ENCODE measurements at places on chromosomes 11 and 22.

- DNase-seq = no peak
These were observed 25.1 kb downstream of the RTN4RL2 start for GRCh38 chr11:57485217-57485990.

- no peak for DNase-seq
These were observed 22.1 kb downstream of the HEPHL1 start for GRCh38 chr11:94043241-94043640.

- DNase-seq = no peak
These were observed 12.9 kb downstream of the ZNF74 start for GRCh38 chr22:20406686-20407408.

DNA sequence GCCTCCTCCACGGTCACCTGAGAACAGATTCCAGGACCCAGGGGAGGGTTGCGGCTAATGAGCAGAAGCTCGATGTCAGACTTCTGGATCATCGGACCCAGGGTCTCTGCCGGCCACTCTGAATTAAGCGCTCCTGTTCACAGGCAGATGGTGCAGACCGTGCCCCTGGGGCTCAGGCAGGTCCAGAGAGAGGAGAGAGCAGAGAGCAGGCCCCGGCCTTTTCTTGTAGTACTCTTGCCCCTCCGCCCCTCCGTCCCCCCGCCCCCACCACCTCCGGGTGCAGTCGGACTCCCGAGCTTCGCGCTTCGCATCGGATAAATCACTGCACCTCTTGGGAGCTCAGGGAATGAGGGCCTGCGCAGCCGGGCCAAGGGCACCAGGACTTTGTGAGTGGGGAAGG lies 50.3 kb downstream of the RPS6KA4 start:
- no peak for DNase-seq

DNA sequence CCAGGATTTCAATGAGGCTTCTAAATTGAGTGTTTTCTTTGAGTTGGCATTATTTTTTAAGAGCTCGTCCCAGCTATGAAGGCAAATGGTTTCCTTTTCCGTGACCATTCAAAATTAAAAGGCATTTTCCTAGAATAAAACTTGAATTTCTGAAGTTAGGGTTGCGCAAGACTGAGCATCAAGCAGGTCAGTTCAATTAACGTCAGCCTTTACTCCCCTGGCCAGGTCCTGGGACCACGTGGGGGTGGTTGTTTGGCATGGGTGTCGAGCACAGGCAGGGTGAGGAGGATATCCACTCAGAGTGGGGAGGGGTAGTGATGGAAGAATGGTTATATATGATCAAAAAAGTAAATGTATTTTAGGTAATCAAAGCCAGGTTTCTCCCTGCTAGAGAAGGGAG lies 43.4 kb upstream of the TSKU start:
- no peak for DNase-seq

- no peak for DNase-seq
These were observed 55.9 kb upstream of the CCDC188 start for GRCh38 chr22:20206709-20207215.

GRCh38 chr11:119473226-119473625 lies 50.3 kb upstream of the THY1 start:
- no peak for DNase-seq

DNA sequence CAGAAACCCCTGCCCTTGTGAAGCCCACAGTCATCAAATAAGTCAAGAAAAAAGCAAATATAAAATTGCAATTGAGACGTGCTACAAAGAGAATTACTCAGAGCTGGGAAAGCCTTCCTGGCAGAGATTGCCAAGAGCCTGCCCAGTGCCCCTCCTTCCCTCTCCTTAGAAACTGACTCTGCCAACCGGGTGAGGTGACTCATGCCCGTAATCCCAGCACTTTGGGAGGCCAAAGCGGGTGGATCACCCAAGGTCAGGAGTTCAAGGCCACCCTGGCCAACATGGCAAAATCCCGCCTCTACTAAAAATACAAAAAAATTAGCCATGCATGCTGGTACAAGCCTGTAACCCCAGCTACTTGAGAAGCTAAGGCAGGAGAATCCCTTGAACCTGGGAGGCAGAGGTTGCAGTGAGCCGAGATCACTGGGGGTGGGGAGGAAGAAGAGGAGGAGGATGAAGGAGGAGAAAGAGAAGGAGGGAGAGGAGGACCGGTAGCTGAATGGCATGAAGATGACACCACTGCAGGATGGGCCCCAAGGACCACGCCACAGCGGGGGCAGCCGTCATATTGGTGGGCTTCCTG lies 76.1 kb upstream of the RTL6 start:
- no peak for DNase-seq

- no peak for DNase-seq
These were observed 17.3 kb downstream of the TOLLIP start for GRCh38 chr11:1292018-1292643.

DNA sequence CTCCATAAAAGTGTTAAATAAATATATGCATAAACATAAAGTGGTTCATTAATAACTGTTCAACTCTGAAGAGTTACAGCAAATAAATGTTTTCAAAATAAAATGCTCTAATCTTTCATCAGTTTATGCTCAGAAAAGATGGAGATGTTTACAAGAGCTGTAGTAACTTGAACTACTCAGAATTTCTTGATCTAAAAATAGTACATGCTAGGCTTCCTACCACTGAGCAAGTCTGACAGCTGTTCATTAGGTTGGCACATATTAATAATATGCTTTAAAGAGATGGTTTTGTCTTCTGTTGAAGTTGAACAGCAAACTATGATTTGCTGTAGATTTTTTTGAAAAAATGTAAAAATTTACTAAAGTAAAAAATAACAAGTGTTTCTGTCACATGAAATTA lies 10.8 kb upstream of the SLN start:
- DNase-seq = no peak

GRCh38 chr11:15985127-15985859 lies 371.1 kb downstream of the SOX6 start:
- DNase-seq = no peak

DNA sequence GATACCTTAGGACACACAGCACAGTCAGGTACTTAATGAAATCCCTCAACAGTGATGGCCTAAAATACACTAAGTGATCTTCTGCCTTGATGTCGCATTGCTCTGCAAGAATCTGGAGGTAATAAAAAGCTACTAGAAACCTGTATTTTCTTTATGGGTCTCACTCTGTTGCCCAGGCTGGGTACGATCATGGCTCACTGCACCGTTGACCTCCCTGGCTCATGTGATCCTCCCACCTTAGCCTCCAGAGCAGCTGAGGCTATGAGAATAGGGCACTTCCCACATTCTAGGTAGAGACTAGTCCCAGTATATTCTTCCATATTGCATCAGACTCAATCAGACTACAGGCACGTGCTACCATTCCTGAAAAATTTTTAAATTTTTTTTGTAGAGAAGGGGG lies 21.7 kb downstream of the VSIG10L2 start:
- no peak for DNase-seq

DNA sequence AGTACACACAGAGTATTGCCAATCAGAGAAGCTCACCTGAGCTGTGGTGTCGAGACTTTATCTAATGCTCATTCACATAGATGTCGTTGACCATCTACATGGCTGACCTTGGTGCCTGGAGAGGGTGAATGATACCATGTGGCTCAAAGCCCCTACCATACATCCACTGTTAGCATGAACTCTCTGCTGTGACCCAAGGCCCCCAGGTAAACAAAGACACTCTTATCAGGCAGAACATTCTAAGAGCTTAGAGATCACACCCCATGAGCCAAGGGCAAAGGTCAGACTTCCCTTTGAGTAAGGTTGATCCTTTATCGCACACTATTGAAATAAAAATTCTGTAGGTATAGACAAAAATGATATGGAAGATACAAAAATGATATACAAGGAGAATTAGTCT lies 15.0 kb upstream of the PIWIL3 start:
- no peak for DNase-seq

- DNase-seq = no peak
These were observed 62.0 kb downstream of the C11orf91 start for GRCh38 chr11:33638608-33639007.

GRCh38 chr11:78094250-78094649 lies 14.6 kb upstream of the NDUFC2 start:
- no peak for DNase-seq

- no peak for DNase-seq
These were observed 1033.7 kb upstream of the CCDC90B start for GRCh38 chr11:84319863-84320262.

GRCh38 chr11:9017773-9018172 lies 14.0 kb upstream of the NRIP3 start:
- no peak for DNase-seq

DNA sequence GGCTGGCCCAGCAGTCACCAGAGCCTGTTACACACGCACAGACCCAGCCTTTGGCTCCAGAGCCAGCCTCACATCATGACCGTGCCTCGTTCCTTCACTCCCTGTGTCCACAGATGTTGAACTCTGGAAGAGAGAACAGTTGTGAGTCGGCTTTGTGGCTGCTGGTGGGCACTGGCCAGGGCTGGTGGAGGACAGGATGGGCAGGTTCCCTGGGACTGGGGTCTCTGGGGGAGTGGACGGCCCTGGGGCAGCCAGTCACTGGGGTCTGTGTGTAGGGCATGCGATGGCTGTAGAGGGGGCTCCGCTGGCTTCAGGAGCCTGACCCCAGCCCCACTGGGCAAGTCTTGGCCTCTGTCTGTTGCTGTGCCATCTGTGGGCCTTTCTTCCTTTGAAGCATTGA lies 1070.1 kb downstream of the BRD1 start:
- no peak for DNase-seq

GRCh38 chr11:115626414-115626813 lies 122.2 kb upstream of the CADM1 start:
- DNase-seq = no peak

Measured in activated T-cell treated with anti-CD3 and anti-CD28 coated beads, Interleukin-2, amount 50 U/mL, for 4 hours (primary cell).